Astrocyte (in vitro differentiated cells and primary cell): ENCODE measurements at places on chromosomes 7 and 10. TPM values are rescaled to one million over a fixed set of nuclear protein-coding genes. Genes with fewer than 3 reads are reported as not detected.

- no peak for DNase-seq
Observed at GRCh38 chr7:151245360-151246101, 3.0 kb downstream of the SMARCD3 start.

GRCh38 chr10:25766687-25767221 lies 167.3 kb upstream of the MYO3A start:
- no peak for DNase-seq

Gene AOAH
- total RNA-seq, result not detected in 2 replicates

DNA sequence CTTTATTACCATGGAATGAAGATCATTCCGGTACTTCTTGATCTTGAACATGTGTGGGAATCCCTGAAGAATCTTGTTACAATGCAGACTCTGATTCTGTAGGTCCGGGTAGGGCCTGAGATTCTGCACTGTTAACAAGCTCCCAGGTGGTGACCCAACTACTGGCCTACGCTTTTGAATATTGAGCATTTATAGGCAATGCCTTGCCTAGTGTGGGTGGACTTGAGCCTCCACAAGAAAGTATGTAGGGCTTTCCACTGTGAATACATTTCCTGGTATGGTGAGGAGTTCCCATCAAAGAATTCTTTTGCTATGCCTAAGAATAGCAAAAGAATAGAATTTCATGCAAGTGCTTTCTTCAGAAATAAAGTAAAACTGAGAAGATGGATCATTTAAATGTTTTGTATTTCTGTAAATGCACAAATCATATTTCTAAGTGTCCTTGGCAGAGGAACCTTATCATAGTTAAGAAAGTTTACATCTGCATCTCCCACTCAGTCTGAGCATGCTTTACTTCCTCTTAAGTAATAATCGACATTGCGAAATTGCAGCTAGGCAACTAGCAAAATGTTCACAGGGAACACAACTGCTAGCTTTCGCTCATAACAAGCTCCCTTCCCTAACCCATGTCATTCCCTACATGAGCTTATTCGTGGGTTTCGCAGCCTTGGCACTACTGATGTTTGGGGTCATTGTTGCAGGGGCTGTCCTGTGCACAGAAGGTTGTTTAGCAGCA lies 71.4 kb downstream of the AHR start:
- peak; percentile 87 for DNase-seq

Gene PLEKHS1
- total RNA-seq, result not detected in 2 replicates

- DNase-seq, result no peak
Observed at GRCh38 chr10:75386128-75386527, 15.4 kb downstream of the ZNF503 start.

DNA sequence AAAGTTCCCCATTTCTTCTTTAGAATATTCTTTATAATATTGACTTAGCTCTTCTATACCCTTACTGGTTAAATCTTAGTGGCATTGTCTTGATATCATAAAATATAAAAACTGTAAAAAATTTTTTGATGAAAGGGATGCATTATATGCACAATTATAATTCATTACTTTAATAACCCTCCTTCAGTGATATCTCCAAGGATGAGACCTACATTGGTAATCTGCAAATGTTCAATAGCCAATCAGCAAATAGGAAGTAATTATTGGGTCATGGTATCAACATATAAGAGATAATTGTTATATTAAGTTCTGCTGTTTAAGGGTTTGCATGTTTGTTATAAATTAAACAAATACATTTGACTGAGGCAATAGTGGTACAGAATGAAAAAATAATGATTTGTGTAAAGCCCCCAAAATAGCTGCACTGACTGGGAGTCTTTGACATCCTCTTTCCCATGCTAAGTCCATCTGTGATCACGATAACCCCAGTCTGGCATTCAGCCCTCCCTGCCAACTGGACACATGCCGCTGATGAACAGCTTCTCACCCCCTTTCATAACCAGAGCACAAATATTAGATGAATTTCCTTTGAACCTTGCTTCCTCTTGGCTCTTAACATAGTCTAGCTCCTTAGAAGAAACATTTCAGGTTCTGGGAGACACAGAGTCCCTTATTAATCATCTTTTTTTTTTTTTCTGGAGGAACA lies 169.5 kb downstream of the CPED1 start:
- DNase-seq, result no peak

- no peak for DNase-seq
Observed at GRCh38 chr7:12607134-12607533, 36.6 kb downstream of the SCIN start.

GRCh38 chr10:47062441-47063200 lies 151.4 kb downstream of the PTPN20 start:
- DNase-seq, result no peak

- DNase-seq, result no peak
Observed at GRCh38 chr7:117895276-117895675, 22.0 kb upstream of the CTTNBP2 start.

- DNase-seq, result peak; percentile 12
Observed at GRCh38 chr10:103884681-103885139, 29.3 kb upstream of the SH3PXD2A start.
